T-helper 2 cell (primary cell): ENCODE measurements at places on chromosomes 1 and 21.
A peak's percentile ranks its signal among the peaks of the same experiment; 100 is the strongest.

- no peak for DNase-seq
These were observed 100.6 kb upstream of the RAB4A start for GRCh38 chr1:229170274-229170673.

GRCh38 chr1:214882616-214883015 is 199.9 kb upstream of the KCNK2 start:
- no peak for DNase-seq

DNA sequence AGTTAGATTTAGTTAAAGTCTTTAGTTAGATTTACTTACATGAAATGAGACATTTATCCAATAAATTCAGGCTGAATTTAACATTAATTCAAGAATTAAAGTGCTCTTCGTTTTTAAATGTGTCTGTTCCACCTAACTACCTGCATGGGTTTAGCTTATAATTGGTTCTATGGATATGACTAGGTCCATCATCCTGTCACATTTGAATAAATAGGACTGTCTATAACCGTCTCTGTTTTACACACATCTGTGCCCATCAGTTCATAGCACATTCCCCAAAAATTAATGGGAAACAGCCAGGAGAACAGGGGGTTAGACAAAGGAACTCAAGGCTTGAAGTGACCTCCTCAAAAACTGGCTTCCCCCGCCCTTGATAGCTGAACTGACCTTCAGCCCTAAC is 219.6 kb downstream of the MRPL39 start:
- no peak for DNase-seq

DNA sequence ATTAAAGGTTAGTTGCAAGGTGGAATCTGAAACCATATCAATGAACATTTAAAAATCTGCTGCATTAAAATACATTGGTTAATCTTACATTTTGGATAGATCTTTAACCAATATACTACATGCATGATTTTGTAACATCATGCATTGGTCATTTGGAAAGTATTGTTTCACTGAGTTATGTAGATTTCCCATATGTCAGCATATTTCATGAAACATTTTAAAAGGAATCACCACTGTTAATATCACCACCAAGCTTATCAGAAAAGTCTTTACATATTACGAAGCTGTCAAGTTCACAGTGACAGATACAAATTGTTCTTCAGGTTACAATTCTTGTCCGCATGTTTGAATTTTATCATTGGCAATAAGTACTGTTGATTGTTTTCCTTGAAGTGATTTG is 89.9 kb upstream of the ADGRL2 start:
- DNase-seq: no peak

- peak; percentile 4 for DNase-seq
These were observed 100.0 kb upstream of the SERTAD4 start for GRCh38 chr1:210132582-210132981.

DNA sequence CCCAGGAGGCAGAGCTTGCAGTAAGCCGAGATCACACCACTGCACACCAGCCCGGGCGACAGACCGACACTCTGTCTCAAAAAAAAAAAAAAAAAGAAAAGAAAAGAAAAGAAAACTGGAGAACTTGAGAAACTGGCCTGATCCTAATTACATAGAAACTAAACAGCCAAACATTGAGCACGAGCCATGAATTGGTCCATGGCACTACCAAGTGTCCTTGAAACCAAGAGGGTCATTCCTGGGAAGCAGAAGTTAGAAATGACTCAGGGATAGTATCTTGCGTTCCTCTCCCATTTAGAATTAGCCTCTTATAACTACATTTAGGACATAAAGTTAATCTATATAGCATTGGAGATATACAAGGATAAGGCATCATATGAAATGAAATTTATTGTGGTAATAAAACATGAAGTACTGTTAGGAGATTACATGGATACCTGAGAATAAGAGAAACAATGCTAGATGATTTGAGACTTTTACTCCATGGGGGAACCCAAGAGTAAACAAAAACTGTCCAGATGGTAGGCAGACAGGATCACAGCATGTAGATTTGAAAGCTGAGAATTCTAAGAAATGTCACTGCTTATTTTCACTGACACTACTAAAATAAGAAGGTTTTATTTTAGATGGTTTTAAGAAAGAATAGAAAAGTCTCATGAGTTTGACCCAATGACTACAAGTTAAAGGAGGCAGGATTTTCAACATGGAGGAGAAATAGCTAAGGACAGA is 39.5 kb upstream of the CPLANE2 start:
- DNase-seq: no peak

GRCh38 chr1:151222130-151222529 is 23.8 kb downstream of the PIP5K1A start:
- DNase-seq: no peak

DNA sequence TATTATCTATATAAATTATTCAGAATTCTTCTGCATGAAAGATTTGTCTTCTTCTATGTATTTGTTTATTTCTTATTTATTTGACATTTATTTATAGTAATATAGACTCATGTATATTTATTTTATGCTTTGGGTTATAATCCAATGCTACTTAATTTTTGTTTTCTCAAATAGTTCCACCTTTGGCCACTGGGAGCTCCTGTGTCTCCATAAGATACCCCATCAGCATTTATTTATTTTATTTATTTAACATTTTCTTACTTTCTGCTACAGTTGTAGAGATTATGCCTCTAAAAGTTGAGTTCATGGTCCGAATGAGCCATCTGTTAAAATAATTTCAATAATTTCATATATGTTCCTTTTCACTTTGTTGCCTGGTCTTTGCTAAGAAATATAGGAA is 289.4 kb downstream of the ADGRL2 start:
- no peak for DNase-seq

DNA sequence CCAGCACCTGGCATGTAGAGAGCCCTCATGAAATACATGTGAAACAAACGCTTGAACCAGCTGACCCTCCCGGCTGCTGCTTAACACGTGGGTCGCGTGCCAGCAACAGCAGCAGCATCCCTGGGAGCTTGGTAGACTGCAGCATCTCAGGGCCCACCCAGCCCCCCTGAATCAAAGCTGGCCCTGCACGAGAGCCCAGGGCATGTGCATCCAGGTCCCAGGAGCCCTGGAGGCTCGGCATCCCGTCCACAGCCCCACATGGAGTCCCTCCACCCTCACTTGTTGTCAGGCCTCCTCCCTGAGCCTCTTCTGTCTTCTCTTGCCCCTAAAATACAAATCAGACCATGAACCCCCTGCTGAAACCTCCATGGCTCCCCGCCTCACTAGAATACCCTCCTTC is 123.1 kb downstream of the MATN1 start:
- no peak for DNase-seq

- DNase-seq: no peak
These were observed 372.3 kb downstream of the HLX start for GRCh38 chr1:221251580-221251979.

- DNase-seq: no peak
These were observed 103.3 kb upstream of the SLC45A1 start for GRCh38 chr1:8214501-8215173.

GRCh38 chr1:94142022-94142421 is 21.1 kb upstream of the ABCA4 start:
- DNase-seq: no peak

GRCh38 chr1:25043228-25043580 is 113.1 kb upstream of the RUNX3 start:
- DNase-seq: no peak

DNA sequence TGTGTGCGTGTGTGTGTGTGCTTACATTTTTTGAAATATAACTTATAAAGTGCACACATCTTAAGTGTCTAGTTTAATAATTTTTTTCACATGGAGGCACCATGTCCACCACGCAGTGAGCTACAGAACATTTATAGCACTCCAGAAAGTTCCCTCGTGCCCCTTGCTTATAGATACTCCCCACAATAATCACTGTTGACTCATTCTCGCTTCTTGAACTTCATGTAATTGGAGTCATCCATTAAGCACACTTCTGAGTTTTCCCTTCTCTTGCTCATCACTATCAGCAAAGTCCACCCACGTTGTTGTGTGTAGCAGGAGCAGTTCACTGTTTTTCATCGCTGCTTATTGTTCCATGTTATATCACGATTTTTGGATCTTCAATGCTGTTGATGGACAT is 78.4 kb upstream of the DISP3 start:
- DNase-seq: no peak

DNA sequence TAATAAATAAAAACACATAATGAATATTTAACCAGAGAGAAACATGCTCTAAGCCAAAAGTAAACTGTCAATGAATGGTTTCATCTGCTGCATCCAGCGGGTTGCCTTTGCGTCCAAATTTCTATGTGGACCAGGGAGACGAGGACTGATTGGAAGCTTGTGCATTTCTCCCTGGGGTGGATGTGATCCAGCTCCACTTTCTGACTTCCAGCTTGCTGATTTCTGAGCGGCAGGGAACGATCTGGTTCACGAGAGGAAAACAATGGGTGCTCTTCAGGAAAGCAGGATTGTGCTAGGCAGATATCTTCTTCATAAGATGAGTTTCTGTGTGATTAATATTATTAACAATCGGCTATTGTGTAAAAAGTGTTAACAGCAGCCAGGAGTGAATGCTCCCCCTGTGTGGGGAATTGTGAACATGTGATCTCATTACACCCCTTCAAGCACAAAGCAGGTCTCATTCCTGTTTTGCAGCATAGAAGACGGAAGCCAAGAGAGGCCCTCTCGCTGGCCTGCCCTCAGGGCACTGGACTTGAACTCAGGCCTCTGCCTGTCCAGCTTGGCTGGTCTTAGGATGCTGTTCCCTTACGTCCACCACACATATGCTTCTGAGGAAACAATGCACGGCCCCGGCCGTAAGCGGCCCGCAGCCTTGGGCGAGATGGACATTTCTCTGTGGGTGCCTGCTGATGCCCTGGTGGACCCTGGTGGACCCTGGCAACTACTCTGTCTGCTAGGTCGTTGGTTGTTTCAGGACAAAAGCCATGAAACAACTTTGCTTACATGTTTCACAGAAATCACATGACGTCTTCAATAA is 183.4 kb upstream of the C1orf174 start:
- no peak for DNase-seq

- no peak for DNase-seq
These were observed 10.4 kb upstream of the WNT3A start for GRCh38 chr1:227996187-227996950.

DNA sequence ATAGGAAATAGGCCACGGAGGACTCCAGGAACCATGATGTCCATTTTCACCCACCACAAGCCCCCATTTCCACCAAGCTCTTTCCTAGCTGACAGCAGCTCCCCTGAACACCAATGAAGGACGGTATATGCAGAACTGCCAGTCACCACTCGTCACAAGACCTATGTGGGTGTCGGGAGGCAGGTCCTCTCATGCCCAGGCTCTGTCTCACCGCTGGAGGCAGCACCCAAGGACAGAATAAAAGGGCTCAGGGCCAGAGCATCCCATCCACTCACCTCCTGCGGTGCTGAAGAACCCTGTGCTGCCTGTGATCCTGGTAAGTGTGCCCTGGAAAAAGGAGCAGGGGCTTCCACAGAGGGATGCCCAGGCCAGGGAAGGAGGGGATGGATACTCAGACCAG is at the start of gene LCE1F:
TSS of gene LCE1F (plus strand) at position 266 of the 400 bp plus-strand sequence. CDS start 1,232 bp downstream, outside the sequence.
- DNase-seq: no peak

DNA sequence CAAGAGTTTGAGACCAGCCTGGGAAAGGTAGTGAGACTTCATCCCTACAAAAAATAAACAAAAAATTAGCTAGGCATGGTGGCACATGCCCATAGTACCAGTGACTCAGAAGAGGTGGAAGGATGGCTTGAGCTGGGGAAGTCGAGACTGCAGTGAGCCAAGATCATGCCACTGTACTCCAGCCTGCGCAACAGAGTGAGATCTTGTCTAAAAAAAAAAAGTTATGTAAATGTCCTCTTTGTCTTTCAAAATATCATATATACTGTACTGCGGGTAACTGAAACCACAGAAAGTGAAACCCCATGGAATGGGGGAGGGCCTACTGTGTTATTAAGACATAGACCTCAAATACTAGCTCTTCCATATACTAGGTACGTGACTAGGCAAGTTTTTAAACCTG is 20.8 kb downstream of the ACADM start:
- DNase-seq: no peak

GRCh38 chr1:43056981-43057391 is 98.3 kb upstream of the SLC2A1 start:
- no peak for DNase-seq

DNA sequence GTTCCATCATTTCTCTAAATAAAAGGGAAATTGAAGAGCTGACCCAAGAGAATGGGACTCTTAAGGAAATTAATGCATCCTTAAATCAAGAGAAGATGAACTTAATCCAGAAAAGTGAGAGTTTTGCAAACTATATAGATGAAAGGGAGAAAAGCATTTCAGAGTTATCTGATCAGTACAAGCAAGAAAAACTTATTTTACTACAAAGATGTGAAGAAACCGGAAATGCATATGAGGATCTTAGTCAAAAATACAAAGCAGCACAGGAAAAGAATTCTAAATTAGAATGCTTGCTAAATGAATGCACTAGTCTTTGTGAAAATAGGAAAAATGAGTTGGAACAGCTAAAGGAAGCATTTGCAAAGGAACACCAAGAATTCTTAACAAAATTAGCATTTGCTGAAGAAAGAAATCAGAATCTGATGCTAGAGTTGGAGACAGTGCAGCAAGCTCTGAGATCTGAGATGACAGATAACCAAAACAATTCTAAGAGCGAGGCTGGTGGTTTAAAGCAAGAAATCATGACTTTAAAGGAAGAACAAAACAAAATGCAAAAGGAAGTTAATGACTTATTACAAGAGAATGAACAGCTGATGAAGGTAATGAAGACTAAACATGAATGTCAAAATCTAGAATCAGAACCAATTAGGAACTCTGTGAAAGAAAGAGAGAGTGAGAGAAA is 38.4 kb downstream of the CENPF start:
- peak; percentile 82 for DNase-seq

GRCh38 chr21:42144679-42145568 is 73.8 kb downstream of the UMODL1 start:
- no peak for DNase-seq

DNA sequence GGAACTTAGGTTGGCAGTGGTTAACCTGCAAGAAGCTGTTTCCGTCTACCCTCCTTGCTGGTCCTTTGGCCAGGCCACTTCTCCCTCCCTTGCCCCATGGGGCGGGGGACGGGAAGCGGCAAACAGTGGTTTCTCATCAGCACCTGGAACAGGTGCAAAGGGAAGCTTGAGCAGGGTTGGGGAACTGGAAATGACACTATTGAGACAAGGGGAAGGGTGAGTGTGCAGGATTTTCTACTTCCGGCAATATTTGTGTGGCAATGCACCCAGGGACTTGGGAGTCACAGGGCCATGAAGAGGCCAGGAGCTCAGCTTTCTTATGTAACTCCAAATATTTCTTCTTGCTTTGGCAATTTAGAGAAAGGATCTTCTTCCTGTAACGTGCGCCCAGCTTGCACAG is 29.0 kb upstream of the SARS1 start:
- DNase-seq: no peak

DNA sequence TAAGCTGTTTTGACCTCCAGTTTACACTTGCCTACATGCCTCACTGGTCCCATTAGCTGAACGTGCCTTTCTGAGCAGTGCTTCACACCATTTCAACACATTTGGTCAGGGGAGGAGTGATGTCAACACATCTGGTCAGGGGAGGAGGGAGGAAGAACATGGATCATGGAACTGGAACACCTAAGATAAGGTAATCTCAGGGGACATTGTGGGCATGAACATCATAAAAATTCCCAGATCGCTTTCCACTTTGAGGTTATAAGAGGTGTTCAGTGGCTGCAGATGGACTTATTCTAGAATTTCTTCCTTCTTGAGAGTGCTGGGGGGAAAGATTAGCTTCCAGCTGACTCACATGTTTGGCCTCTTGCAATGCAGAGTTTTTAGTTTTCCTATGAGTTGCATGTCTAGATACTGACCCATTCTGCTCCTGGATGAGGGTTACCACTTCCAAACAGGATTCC is 2.0 kb downstream of the QSOX1 start:
- no peak for DNase-seq
